ENCODE measurements at places on chromosomes 5 and 9.
A peak's percentile ranks its signal among the peaks of the same experiment; 100 is the strongest.

- DNase-seq, result no peak
Measured at GRCh38 chr5:170638051-170638450, 134.2 kb downstream of the KCNIP1 start.

GRCh38 chr5:142466195-142466971, 141.6 kb upstream of the SPRY4 start:
- peak; percentile 12 for DNase-seq

- DNase-seq, result no peak
Measured at GRCh38 chr5:177542816-177543465, 11.4 kb downstream of the FAM193B start.

DNA sequence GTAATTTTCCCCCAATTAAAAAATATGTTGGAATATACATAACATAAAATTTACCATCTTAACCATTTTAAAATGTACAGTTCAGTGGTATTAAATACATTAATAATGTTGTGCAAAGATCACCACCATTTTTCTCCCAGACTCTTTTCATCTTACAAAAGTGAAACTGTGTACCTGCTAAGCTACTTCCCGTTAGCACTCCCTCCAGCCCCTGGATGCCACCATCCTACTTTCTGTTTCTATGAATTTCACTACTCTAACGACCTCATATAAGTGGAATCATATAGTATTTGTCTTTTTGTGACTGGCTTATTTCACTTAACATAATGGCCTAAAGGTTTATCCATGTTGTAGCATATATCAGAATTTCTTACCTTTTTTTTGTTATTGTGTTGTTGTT, 112.9 kb downstream of the HSPA4 start:
- DNase-seq, result no peak

DNA sequence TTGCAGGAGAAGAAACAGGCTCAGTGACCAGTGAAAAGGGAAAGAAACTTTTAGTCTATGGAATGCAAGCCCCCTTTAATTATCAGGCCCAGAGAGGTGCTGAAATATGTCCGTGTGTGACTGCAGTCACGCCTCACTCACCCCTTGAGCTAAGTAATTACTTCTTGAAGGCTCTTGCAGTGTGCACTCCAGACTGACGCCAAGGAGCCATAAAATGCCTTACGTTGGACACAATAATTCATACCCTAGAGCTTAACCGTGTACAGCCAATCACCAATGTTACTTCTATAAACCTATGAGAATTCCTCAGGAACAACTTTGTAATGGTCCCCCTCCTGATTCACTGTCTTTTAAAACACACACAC, 242.2 kb downstream of the SYK start:
- no peak for DNase-seq

DNA sequence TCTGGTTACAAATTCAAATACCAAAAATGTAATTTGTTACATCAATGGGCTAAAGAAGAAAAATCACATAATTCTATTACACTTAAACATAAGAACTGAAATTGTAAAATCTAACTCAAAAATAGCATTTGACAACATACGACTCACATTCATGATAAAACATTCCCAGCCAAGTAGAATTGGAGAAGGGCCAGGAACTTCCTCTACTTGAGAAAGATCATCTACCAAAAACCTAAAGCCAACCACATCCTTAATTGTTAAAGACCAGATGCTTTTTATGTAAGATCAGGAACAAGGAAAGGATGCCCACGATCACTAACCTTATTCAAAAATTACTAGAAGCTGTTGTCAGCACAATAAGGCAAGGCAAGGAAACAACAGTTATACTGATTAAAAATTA, 1819.8 kb upstream of the C9orf72 start:
- DNase-seq, result no peak

DNA sequence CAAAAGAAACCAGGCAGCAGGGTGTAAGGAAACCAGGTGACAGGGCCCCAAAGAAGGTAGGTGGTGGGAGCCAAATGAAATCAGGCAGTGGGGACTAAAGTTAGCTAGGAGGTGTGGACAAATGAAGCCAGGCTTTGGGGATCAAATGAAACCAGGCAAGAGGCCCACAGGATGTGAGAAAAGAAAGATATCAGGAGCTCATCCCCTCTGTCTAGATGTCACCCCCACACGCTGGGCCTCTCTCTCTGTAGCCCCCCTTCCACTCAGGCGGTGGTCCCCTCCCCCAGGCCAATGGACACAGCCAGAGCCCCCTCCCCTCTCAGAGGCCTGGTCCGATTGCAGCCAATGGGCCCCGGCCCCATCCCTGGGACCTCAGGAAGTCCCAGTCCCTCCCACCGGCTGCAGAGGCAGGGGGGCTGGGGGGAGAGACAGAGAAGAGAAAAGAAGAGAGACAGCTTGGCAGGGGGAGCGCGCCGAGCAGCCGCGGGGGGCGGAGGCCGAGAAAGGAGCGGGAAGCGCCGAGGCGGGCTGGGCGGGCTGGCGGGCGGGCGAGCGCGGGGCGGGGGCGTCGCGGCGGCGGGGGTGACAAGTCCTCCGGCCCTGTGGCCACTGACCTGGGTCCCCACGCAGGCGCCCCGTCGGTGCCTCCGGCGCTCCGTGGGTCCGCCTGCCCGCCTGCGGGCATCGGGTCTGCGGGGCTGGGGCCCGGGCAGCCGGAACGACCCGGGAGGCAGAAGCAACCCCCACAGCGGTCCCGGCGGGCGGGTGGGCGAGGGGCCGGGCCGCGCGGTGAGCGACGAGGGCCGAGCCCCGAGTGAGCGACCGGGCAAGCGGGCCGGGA, 11.9 kb downstream of the CNTFR start:
- no peak for DNase-seq

DNA sequence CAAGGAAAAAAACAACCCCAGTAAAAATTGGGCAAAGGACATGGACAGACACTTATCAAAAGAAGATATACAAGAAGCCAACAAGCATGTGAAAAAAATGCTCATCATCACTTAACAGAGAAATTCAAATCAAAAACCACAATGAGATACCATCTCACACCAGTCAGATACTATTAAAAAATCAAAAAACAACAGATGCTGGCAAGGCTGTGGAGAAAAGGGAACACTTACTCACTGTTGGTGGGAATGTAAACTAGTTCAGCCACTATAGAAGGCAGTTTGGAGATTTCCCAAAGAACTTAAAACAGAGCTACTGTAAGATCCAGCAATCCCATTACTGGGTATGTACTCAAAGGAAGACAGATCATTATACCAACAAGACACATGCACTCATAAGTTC, 157.4 kb downstream of the EDIL3 start:
- no peak for DNase-seq

- DNase-seq, result no peak
Measured at GRCh38 chr5:127111112-127111511, 37.8 kb upstream of the C5orf63 start.

GRCh38 chr5:58972301-58972700, 389.4 kb downstream of the RAB3C start:
- DNase-seq, result no peak

DNA sequence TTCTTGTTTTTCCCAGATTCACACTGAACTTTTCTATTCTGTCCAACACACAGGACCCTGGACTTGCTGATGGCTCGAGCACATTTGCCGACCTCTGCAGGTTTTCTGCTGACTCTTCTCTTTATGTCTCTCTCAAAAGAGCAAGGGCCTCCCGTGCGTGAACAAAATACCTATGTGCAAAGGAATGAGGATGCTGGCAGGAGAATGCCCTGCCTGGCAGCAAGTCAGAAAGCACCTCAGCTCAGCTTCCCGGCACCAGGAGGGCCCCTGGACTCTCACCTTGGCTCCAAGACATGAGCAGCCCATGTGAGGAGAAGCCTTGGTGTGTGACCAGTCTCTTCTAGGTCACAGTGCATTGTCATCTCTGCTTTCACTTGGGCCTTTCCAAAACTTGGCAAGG, 36.1 kb downstream of the PAPPA start:
- no peak for DNase-seq

DNA sequence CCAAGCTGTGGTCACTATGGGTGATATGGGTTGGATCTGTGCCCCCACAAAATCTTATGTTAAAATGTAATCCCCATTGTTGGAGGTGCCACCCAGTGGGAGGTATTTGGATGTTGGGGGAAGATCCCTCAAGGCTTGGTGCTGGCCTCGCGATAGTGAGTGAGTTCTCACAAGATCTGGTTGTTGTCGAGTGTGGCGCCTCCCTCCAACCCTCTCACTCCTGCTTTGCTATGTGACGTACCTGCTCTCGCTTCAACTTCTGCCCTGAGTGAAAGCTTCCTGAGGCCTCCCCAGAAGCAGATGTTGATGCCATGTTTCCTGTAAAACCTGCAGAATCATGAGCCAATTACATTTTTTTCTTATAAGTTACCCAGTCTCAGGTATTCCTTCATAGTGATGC, 35.5 kb downstream of the UGT3A2 start:
- DNase-seq, result no peak

GRCh38 chr9:135491764-135492163, 8.7 kb upstream of the MRPS2 start:
- DNase-seq, result no peak

DNA sequence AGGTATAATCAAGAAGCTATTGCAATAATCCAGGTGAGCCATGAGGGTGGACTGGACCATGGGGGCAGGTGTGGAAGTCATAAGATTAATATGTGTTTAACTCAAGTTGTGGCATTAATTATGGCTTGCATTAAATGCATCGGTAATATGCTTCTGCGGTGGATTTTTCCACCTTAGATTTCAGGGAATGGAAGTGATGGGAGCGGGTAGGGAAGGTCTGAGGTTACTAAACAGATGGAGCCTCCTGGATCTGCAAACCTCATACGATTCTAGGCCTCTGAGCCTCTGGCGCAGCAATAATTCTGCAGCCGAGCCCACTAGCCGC, 286 bp upstream of the ZNF483 start:
- DNase-seq, result no peak

DNA sequence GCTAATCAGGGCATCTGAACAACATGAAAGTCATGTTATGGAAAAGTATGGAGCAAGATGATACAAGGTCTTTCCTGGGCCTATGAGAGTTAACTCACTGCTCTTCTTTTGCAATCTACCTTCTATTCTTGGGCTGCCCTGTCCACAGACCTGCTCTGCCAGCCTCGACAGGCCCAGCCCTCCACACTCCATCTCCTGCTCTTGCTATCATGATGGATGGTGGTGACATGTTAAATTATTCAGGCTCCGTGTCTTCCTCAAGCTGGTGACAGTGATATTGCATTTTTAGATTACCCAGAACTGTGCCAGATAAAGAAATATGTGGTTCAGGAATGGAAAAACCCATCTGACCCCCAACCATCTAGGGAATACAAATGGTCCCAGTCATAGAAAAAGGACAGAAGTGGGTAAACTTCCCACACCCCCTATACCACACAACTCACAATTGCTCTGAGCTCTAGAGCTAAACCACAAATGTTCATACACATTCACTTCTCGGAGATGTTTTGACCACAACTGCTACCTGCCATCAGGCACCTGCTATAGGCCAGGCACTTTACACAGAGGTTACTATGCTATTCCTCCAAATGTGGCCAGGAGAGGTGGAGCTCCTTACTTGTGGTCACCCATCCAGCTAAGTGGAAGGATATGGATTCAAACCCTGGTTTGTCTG, 311.3 kb downstream of the ASTN2 start:
- no peak for DNase-seq

DNA sequence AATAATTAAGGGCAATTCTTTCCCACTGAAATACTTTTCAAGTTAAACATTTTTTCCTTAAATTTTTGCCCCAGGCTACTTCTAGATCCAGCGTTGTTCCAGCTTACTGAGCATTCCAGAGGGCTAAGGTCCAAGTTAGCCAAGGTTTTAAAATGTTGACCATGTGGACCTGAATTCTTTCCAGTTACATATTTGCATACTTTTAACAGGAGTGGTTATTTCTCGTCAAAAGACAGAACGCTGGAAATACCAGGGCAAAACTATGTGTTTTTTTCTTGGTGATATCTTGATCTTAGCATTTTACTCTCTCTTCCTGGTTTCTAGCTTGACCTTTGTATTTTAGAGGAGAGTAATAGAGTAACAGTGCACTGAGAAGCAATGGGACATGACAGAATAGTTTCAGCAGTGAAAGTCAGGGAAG, 32.8 kb downstream of the TMC1 start:
- DNase-seq, result no peak

DNA sequence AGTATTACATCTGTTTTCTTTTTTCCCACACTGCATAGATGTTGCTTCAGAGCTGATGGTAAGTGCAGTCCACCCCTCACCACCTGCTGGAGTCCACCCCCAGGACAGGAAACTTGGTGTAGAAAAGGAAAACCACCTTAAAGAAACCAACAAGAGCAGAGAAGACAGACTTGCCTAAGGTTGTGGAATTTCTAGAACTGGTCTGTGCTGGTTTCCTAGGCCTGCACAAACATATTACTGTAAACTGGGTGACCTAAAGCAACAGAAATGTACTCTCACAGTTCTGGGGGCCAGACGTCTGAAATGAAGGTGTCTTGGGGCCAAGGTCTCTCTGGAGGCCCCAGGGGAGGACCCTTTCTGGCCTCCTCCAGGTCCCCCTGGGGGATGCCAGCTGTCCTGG, 293.4 kb upstream of the IRX1 start:
- DNase-seq, result no peak

- peak; percentile 11 for DNase-seq
Measured at GRCh38 chr5:148620696-148621095, 33.6 kb downstream of the HTR4 start.

DNA sequence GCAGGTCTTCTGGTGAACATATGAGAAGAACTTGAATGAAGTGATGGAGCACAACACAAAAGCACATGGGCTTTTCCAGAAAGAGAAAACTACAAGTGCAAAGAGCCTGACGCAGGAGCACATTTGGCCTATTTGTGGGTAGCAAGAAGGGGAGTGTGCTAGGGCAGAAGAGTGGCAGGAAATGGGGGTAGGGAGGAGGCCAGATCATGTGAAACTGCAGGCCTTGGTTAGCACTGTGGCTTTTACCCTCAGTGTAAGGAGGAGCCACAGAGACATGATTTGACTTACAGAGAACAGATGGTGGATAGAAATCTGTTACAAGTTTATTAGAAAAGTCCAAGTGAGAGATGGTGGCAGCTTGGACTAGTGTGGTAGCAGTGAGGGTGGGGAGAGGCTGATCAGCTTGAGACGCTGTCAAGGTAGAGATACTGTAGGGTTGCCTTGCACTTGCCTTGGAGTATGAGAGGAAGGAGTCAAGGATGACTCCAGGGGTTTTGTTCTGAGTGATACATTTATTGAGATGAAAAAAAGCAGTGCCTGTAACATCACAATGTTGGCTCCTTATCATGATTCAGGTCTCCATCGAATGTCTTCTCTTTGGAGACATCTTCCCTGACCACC, 126.7 kb downstream of the PPP2R2B start:
- peak; percentile 44 for DNase-seq

DNA sequence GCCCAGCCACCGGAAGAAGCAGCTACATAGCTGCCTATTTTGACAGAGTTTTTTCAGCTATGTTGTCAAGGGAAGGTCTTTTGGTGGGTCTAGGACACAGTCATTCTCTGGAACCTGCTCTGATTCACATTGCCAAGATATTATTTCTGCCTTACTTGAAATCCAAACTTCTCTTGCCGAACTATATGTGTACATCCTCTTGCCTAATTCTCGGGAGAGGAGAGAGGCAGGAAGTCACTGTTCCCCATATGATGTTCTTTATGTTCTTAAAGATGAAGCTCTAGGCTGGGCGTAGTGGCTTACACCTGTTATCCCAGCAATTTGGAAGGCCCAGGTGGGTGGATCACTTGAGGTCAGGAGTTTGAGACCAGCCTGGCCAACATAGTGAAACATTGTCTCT, 8.6 kb downstream of the TMEM252 start:
- no peak for DNase-seq

Measured in stimulated activated CD4-positive, alpha-beta T cell treated with anti-CD3 and anti-CD28 coated beads, Interleukin-4, amount 100 ng/mL, for 24 hours (primary cell).